ENCODE measurements at places on chromosomes 13 and 19. TPM values are rescaled to one million over a fixed set of nuclear protein-coding genes. Genes with fewer than 3 reads are reported as not detected.

Gene GNG8
- not detected for total RNA-seq

Gene RHPN2
- total RNA-seq, result 1.0 TPM

DNA sequence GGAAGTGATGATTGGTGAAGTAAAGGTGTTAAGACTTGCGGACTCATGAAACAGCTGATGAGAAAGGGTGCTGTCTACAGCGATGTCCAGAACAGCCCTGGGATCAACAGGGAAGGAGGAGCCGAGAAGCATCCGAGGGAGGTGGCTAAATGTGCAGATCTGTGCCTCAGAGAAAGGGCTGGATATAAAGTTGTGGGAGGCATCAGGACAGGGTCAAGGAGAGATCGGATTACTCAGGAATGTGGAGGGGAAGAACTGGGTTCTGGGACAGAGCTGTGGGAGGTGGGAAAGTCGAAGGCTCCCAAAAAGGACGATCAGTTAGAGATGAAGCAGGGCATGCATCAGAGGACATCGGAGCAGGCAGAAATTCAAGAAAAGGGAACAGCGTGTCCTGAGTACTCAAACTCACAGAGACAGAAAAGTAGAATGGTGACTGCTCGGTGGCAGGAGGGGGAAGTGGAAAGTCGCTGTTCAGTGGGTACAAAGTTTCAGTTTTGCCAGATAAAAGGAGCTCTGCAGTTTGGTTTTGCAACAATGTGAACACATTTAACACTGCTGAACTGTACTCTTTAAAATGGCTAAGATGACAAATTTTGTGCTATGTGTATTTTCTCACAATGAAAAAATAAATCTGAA lies 1.9 kb downstream of the SIGLEC14 start:
- DNase-seq, result no peak

Gene ZNF134
- 7.6 TPM for total RNA-seq

- DNase-seq, result peak; percentile 82
These were observed 17.7 kb downstream of the CCDC97 start for GRCh38 chr19:41327576-41328156.
